Fibroblast of villous mesenchyme (primary cell): ENCODE measurements at places on chromosomes 1 and 21. TPM values are rescaled to one million over a fixed set of nuclear protein-coding genes. Genes with fewer than 3 reads are reported as not detected.

The KCND3 gene
- total RNA-seq = 1.3 and 1.7 TPM in 2 replicates

The METTL25B gene
- 9.0 and 12.5 TPM in 2 replicates for total RNA-seq

The TNNI3K gene
- total RNA-seq = 1.3 TPM in 1 of 2 replicates, not detected in the other

The TMIGD3 gene
- total RNA-seq = under 0.01 and 0.43 TPM in 2 replicates

The TAS1R3 gene
- total RNA-seq = under 0.01 TPM in 2 replicates

The NR5A2 gene
- under 0.01 TPM in 1 of 2 replicates, not detected in the other for total RNA-seq

The RGS16 gene
- 0.32 and 1.3 TPM in 2 replicates for total RNA-seq

The RGS1 gene
- total RNA-seq = 0.32 TPM in 1 of 2 replicates, not detected in the other

The KIAA0040 gene
- under 0.01 and 0.64 TPM in 2 replicates for total RNA-seq

The DISP1 gene
- total RNA-seq = 3.5 and 4.2 TPM in 2 replicates
